ENCODE measurements at places on chromosomes 7 and 10.

DNA sequence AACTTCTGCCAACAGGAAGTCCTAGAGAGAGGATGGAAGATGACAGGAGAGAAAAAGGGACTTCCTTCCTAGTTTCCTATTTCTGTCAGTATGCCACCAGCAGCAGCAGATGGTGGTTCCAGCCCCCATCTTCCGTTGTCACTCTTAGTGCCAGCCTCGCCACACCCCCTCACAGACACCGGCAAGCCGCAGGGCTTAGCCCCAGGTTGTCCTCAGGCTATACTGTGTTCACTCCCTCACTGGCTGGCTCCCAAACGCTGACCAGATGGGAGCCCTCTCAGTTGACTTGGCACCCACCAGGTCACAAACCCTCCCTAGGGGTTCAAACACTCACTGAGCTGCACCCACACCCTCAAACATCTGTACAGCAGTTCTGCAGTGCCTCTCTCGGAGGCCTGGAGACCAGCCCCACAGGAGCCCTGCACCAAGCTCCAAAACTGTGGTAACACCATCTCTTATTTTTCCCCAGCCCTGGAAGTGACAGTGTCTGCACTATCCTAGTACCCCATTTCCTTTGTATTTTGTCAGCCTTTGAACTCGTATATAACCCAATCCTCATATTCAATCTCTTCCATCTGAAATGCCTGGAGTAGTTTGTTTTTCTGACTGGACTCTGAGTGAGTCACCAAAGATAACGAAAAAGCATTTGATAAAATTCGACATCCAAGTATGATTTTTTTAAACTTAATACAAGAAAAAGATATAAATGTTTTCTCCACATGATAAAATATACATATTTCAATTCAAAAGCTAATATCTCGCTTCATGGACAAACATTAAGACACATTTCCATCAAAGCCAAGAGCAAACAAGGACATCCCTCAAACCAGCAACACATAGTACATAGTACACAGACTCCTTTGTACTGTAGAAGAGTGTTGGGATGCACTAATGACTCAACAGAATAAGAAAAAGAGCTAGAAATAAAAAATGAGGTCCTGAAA, 34.5 kb downstream of the SMURF1 start:
- no peak for DNase-seq

- no peak for DNase-seq
Measured at GRCh38 chr10:75034131-75034512, 77.3 kb upstream of the SAMD8 start.

- DNase-seq: peak; percentile 62
Measured at GRCh38 chr7:117119192-117119924, 166.1 kb downstream of the ST7 start.

DNA sequence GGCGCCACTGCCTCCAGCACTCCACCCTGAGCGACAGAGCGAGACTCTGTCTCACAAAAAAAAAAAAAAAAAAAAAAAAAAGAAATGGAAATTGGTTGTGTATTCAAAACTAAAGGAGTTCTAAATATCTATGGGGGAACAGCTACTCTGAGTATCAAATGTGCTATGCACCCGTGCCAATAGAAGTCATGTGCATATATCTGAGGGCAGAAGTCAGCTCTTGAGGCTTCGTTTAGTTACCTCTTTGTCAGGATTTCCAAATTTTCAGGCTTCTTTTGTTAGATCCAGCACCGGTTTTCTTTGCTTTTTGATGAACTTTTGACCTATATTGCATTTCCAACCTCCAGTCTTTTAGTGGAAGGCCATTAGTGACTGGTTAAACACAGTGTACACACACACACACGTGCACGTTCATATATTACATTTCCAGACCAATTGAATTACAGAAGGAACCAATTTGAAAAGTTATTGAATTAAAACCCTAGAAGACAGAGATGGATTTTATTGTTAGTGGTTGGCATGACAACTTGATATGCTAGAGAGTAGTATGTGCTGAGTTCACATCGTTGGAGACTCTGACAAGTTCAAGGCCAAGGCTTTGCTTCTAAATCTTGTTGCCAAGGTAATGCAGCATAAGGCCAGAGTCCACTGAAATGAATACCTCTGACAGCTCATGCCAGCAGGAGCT, 33.1 kb upstream of the ADD3 start:
- DNase-seq: no peak

DNA sequence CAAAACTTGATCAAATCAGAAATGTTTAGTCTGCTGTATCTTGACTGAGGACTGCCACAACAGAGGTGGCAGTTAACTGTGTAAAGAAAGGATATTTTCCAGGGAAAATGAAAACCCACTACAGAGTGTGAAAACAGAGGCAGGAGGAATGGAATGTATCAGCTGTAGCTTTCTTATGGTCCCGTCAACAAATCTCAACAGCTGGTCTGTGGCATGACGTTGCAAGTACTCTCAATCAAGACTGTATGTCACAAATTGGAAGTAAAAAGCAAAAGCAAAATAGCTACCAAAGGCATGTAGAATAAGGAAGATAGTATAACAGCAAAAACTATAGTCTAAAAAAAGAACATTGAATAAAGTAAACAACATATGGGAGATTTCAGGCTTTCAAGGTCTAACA, 123.5 kb downstream of the KMT2C start:
- DNase-seq: no peak

- no peak for DNase-seq
Measured at GRCh38 chr10:17429490-17429889, 24.9 kb downstream of the ST8SIA6 start.

- DNase-seq: no peak
Measured at GRCh38 chr7:123028339-123028738, 32.8 kb upstream of the TAS2R16 start.

- DNase-seq: no peak
Measured at GRCh38 chr10:50387732-50388073, 136.4 kb upstream of the ASAH2 start.

- DNase-seq: peak; percentile 1
Measured at GRCh38 chr7:28329661-28330363, 82.5 kb upstream of the CREB5 start.

DNA sequence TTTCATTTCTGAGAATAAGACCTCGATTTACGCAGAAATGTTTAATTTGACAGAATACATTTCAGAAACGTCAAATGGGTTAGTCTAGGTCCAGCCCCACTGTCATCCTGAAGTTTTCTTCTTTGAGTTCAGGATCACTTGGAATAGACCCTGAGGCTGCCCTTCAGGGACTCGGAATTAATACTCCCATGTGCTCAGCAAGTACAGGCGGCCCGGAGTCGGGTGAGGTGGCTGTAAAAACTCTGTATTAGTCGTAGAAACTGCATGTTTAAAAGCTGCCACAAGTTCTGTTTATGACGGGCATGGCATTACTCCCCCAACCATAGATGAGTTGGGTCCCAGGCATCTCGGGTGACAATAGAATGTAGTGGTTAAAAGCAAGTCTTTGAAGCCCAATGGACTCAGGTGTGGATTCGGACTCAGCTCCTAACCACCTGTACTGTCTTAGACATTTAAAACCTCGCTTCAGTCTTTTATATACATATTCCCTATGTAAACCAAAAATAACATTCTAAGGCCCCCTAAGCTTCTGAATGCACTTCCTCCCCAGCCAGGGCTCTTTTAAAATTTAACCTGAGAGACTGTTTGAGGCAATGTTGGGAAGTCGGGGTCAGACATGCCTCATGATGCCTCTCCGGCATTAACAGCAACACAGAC, 216.3 kb downstream of the ADARB2 start:
- no peak for DNase-seq

- DNase-seq: no peak
Measured at GRCh38 chr10:1598393-1599153, 138.8 kb downstream of the ADARB2 start.

- no peak for DNase-seq
Measured at GRCh38 chr7:64888901-64889685, 14.0 kb upstream of the ZNF273 start.

GRCh38 chr10:86522510-86522855, 891 bp upstream of the WAPL start:
- no peak for DNase-seq

DNA sequence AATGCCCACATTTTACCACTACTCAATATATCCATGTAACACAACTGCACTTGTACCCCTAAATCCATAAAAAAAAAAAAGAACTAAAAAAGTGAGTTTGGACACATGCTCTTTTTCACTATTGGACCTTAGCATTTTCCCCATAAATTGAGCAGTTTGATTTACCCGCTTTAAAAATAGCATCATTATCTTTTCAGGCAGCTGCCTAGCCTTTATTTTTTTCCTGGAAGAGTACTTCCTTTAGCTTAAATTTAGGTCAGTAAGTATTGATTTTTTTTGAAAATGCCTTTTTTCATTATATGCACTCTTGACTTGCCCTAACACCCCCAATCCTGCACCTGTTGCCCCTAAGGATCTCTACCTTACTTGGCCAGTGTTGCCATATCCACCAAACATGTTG, 5.3 kb upstream of the NT5C3A start:
- no peak for DNase-seq

GRCh38 chr7:132131196-132131595, 445.1 kb downstream of the PLXNA4 start:
- no peak for DNase-seq

- no peak for DNase-seq
Measured at GRCh38 chr10:8738987-8739386, 684.5 kb downstream of the GATA3 start.

DNA sequence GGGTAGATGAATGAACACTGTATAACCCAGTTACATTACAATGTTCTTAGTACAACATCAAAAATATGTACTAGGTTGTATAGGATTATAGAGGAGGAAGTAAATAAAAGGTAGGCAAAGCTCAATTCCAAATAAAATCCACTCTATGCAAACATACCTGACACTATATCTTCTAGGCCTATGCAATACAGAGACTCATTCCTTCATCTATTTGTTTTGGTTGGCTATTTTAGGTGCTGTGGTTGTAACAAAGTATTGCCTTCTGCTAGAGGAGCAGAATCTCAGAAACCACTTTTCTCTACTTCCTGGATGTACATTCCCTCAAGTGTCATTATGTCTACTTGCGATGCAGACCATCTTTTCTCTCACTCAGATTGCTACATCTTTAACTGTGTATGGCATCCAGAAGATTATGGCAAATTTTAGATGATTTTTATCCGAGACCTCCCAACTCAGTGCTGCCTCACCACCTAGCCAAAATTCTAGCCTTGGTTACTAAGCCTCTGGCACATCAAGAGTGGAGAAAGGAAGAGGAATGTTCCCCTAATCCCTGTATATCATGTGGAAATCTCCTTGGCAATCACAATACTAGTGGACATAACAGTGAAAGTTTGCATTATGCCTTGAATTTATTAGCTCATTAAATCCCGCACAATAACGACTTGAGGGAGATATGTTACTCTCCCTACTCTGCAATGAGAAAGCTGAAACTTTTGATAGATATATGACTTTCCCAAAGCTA, 5.5 kb upstream of the TFPI2 start:
- DNase-seq: no peak

DNA sequence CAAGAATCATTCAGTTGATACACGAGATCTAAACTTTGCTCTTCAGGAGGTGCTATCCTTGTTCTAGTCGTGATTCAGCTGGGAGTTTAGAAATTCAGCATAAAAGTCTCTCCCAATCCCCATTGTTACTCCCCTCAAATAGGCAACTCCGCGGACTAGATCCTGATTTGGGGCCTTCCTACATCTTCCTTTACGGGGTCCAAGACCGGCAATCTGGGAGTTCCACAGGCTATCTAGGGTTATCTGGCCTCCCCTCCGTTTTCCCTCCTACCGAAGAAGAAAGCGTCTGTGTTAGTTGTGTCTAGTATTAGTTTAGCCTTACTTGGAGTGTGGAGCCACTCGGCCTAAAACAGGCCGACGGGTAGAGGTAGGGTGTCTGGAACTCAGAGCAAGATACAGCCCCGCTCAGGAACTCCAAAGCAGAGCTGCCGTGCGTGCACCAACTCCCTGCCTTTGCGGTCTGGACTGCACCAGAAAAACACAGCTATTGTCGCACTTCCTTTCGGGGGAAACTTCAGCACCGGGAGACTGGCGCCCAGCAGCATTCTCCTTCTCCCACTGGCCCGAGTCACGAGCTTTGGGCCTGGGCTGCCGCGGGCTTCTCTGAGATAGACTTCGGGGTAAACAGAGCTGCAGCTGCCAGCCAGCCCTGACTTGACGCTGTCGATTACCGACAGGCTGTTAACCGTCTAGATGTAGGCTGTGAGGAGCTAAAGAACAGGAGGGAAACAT, 1.5 kb upstream of the DLX5 start:
- DNase-seq: no peak

GRCh38 chr7:139060695-139061237, 24.9 kb upstream of the ZC3HAV1L start:
- DNase-seq: no peak

- DNase-seq: no peak
Measured at GRCh38 chr10:124033887-124034218, 59.5 kb downstream of the CHST15 start.

DNA sequence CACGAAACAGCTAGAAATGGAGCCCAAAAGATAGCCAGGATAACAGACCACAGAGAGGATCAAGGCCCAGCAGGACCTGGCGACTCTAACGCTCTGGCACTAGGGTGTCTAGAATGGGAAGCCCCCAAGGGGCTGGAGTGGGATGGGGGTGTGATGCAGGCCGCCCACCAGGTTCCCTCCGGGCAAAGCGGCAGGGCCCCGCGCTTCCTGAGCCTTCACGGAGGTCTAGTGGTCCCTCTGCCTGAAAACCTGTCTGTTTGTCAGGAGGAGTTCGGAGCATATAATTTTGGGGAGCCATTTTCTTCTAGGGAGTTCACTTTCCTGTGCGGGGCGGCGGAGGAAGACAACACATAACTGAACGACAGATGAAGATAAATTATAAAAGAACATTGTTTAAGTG, 48.2 kb upstream of the FXYD4 start:
- no peak for DNase-seq

DNA sequence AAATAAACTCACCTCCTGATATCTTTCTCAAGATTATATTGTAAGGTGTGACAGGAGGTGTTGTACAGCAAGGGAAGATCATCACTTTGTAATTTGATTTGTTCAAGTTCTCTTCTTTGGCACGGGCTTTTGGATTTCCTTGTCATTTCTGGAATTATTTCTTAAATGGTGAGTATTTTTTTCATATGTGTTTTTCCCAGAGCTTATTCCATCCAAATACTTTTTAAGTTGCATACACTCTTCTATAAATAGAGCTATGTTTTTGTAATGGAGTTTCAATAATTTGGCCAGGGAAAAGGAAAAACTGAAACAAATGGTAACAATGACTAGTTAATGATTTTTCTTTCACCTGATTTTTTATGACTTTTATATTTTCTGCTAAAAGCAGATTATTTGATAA, 92.5 kb downstream of the CFAP58 start:
- DNase-seq: no peak

GRCh38 chr10:96625173-96625572, 38.4 kb upstream of the TM9SF3 start:
- DNase-seq: no peak

DNA sequence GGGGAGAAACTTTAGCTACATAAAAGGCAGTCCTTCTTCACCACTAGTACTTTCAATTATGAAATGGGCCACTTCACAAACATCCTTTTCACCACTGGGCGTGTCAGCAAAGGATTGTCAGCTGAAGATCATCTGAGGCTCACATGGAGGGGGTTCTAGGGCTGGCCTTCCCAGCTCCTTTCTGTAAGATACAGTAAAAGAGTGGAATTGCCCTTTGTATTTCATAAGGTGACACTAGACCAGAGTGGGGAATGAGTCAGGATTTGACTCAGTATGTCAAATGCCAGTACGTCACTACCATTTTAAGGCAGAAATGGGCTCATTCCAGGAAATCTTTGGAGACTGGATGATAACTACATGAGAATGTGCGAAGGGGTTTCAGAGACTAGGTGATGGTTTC, 21.2 kb upstream of the BLOC1S2 start:
- DNase-seq: no peak
